Heart right ventricle (tissue), 16 donors: ENCODE measurements at places on chromosomes 7 and 10. TPM values are rescaled to one million over a fixed set of nuclear protein-coding genes. Genes with fewer than 3 reads are reported as not detected.

GRCh38 chr10:79372871-79373270 is 25.6 kb downstream of the PPIF start:
- DNase-seq, result no peak

- no peak for DNase-seq
These were observed 4.9 kb downstream of the C10orf143 start for GRCh38 chr10:130105724-130106123.

GRCh38 chr10:130361351-130362105 is 225.3 kb downstream of the GLRX3 start:
- no peak for DNase-seq

Gene VWA2
- 0.01 TPM for polyA plus RNA-seq

GRCh38 chr10:6038071-6038631 is 24.0 kb downstream of the IL2RA start:
- DNase-seq, result peak; percentile 0

DNA sequence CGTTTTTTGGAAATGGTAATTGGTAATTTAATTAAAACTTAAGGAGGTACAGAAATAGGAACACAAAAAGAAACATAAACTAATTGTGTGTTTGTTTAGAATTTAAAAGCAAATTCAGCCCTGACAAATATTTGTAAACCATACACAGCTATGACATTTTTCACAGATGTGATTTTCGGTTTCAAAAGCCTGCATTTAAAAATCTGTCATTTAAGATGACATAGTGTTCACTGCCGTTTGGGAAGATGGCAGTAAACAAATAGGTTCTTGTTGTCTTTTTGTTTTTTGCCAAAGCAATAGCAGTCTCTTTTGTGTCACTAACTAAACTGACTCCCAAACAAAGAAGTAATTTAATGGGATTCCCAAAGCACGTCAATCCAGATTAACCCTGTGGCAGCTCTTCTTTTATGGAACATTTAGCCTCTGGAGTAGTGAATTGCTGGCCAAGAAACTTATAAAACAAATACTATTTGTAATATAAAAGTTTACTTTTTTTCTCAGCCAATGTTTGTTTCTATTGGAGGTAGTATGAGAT is 697.6 kb downstream of the PHTF2 start:
- DNase-seq, result no peak

Gene UROS
- polyA plus RNA-seq, result 42.5 TPM

DNA sequence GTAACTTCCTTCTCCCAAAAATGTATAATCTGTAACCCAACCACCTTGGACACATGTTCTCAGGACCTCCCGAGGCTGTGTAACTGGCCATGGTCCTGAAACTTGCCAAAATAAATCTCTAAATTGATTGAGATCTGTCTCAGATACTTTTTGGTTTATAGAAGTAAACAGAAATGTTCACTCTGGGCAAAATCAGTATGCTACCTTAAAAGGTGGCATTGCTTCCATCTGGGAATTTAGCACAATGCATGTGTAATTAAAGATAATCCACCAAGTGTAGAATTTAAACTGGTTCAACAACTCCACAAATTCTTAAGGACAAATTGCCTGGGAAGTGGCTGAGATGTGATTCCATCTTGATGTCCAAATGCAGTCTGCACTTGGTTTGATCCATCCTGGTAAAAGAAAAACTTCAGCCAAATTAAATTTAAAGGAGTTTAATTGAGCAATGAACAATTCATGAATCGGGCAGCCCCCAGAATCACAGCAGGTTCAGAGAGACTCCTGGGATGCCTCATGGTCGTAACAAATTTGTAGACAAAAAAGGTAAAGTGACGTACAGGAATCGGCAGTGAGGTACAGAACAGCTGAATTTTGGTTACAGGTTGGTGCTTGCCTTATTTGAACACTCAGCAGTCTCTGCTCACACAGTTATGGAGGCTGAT is 102.6 kb upstream of the PFKP start:
- no peak for DNase-seq

Gene TCAF2
- polyA plus RNA-seq, result 0.44 TPM

DNA sequence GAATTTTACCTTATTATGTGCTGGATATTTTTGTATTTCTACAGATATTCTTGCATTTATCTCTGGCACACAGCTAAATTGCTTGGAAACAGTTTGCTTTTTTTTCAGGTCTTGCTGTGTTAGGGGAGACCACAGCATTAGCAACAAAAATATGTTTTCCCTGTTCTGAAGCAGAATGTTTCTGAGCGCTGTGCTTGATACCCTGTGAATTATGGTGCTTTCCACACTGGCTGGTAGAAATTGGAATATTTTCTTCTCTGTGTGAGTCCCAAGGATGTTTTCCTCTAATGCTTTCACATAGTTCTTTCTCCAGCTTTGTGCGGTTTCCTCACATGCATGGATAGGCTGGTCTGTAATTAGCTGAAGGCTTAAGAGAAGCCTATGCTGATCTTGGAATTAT is 651.6 kb upstream of the IGFBP3 start:
- DNase-seq, result no peak

- no peak for DNase-seq
These were observed 118.1 kb upstream of the ANKRD1 start for GRCh38 chr10:91038971-91039370.

- peak; percentile 71 for DNase-seq
These were observed 26.3 kb downstream of the CRCP start for GRCh38 chr7:66140924-66141323.

Gene CRTAC1
- polyA plus RNA-seq, result 0.22 TPM

DNA sequence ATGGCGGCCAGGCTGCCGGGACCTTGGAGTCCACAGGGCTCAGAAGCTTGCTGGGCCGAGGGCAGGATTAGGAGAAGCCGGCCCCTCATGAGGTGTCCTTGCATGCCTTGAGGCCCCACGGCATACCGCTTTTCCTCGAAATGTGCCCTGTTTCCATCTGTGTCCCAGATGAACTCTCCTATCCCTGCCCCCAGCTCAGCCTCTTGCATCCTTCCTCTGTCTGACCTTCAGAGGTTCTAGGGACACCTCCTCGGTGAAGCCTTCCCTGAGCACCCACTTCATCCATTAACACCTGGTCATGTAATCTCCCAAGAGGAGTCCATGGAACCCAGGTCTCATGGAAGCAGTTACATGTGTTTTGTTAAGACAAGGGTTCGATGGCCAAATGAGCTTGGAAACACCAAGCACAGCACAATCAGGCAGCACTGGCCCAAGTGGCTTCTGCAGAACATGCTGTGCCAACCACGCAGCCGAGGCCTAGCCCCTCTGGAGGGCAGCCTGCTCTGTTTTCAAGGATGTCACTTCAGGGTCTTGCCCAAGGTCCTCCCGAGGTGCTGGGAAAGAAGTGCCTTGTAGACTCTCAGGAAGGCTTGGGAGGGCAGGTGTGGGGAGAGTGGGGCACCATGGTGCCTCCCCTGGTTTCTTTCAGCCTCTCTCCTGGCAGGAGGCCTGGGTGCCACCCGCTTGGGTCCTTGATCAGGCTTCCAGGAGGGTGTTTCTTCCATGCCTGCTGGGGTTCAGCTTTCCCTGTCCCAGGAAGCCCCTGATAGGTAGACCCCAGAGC is 124.3 kb downstream of the NEURL1 start:
- DNase-seq, result no peak

DNA sequence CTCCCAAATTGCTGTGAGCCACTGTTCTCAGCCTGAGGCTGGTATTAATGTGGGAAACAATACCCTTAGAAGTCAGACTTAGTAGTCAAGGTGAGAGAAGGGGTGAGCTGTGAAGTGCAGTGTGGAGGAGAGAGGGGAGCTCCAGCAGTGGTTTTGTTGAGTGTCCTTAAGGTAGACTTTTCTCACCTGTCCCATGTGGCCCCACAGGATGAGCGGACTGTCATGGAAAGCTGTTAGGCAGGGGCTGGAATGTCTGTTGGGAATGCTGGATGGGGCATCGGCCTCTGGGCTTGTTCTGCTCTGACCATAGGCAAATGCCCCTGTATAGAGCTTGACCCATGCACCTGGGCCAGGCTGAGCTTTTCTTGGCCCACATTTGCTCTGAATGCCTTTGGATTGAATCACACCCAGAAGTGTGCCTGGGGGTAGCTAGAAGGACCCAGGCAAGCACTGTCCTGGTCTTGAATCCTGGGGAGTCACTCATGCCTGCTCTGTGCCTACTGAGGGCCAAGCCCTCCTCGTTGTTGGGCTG is 36.3 kb upstream of the SH2D4B start:
- no peak for DNase-seq

- no peak for DNase-seq
These were observed 106.1 kb upstream of the SLC13A1 start for GRCh38 chr7:123305840-123306375.

Gene PPP1R9A
- polyA plus RNA-seq, result 1.4 TPM

DNA sequence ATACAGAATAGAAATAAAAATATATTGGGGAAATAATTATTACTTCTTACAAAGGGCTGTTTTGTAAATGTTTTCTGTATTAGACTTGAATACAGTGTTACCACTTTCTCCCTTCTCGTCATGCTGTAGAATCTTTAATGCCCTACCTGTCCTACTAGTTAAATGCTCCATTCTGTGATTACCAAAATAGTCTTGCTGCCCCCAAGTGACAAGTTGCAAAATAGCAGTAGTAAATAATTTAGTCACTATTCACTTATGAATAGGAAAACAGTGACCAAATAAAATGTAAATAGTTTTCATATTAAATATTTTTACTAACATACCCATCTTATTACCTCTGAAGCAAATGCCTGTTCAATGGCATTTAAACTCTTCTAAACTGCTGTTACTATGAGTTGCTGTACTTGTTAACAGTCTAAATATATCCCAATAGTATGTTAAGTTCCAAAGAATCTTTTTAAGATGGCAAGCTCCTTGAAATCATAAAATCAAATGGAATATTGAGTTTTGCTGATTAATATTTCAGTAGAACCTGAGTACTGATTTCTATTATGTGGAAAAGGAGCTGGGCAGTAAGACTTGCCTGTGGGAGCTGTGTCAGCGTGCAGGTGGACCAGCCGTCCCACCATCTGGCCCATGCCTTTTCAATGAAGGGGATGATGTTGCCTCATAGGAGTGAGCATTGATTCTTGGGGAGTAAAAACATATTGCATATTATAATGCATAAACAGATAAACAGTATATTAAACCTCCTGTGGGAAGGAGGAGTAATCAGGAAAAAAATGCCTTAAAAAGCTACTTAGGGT is 18.1 kb upstream of the OIT3 start:
- DNase-seq, result no peak

- no peak for DNase-seq
These were observed 40.4 kb downstream of the NKX6-2 start for GRCh38 chr10:132745511-132745910.

DNA sequence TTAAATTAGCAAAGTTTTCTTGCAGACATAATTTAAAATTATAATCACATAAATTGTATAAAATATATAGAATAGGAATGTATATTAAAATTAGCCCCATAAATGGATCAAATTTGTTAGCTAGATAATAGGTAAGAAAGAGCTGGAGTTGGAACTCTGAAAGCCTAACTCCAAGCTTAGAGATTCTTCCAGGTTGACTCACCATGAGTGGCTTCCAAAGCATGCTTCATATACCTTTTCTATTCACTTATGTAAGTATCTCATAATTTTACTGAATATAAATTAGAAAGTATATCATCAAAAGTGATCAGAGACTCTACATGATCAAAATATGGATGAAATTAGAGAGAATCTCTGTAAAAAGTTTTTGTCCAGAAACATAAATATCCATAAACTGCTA is 320.7 kb upstream of the MAGI2 start:
- no peak for DNase-seq

Gene PON1
- 0.09 TPM for polyA plus RNA-seq

Gene GTF2IRD2
- 24.4 TPM for polyA plus RNA-seq

- no peak for DNase-seq
These were observed 81.3 kb downstream of the CDK6 start for GRCh38 chr7:92754919-92755581.

DNA sequence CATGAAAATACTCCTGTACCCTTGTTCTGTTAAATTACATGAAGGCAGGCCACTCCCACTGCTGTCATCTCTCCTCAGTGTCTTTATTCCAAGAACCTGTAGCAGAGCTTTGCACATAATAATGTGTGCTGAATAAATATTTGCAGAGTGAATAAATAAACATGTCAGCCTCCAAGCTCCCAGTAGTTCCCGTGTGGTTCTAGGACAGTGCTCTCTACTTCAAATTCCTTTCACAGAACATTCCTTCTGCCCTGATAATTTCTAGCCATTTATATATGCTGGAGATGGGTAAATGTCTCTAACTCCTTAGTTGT is 20.3 kb upstream of the HYAL4 start:
- no peak for DNase-seq

Gene FEZF1
- not detected for polyA plus RNA-seq

DNA sequence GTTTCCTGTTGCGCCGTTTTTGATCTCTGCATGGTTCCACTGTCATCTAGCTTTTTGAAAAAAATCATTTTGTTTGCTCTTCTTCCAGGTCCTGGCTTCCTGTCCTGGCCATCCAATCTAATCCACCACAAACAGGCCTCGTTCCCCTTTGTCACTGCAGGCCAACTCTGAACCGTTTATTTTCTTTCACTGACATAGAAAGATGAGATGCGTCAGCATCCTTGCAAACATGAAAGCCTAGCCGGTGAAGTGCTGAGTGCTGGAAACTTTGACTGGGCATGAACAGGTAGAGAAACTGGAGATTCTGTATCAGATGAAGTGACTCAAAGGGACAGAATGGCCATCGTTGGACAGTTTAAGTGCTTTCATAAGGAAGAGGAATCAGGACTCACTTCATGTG is 1247.8 kb downstream of the TYW1 start:
- no peak for DNase-seq

DNA sequence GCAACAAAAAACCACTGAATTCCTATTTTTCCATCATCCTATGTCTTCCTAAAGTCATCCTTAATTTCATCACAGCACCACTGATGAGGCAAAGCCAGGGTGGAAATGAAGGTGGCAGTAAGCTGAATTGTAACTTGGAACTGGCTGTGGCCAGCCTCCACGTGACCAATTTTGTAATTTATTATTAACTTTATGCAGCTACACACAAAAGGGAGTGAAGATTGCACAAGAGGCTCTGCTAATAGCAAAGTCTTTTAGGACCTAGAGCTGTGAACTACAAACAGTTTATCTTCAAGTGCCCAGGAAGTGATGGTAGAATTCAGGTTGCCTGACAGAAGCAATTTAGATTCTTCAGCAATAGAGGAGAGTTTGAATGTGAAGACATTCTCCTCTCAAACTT is 176.4 kb downstream of the CCDC71L start:
- no peak for DNase-seq

Gene CCL24
- polyA plus RNA-seq, result 0.13 TPM

Gene CYP2E1
- 0.80 TPM for polyA plus RNA-seq

Gene TMEM139
- polyA plus RNA-seq, result 18.0 TPM

Gene CFAP46
- polyA plus RNA-seq, result 0.36 TPM

DNA sequence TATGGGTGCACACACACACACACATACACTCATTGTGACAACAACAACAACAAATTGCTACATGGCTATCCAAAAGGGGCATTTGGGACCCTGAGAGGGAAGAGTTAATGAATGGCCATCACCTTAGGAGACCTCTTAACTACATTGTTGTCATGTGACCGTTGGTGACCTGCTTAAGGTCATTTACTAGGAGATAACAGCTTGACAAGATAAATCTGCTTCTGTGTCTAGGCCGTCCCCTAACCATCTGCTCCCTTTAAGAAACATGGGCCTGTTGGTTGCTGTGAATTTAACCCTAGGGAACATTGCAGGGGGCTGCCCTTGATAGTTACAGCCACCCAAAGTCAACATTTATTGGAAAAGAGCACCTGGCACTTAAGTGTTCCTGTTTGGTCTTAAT is 29.7 kb downstream of the C1QL3 start:
- no peak for DNase-seq
